ENCODE measurements at places on chromosomes 6 and 20.

DNA sequence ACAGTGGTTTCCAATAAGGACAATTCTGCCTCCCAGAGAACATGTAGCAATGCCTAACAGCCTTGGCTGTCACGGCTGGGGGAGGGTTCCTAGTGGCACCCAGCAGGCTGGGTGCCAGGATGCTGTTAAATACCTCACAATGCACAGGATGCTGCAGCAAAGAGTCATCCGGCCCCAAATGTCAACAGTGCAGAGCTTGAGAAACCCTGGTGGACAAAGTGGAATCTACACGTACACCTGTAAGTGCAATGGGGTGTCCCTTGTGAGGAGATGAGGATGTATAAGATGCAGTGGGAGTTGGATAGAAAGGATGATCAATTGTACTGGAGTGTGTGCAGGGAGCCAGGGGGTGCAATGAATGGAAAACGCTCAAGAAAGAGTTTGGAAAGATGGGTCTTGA is 142.4 kb downstream of the FNDC1 start:
- no peak for DNase-seq

GRCh38 chr6:6844530-6844929 is 256.0 kb downstream of the LY86 start:
- DNase-seq, result no peak

DNA sequence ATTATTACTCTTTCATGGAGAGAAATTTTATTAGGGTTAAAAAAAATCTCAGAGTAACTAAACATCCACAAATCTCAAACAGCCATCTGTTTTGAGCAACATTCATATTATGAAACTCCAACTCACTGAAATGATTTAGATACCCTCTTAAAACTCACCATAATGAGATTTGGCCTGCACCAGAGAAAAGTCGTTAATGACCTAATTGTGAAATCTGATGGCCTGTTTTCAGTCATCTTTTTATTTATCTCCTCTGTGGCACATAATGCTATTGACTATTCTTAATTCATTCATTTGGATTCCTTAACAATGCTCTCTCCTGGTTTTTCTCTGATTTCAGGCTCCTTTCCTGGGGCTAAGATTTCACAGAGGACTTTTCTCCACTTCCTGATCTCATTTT is 192.7 kb downstream of the RNF144B start:
- no peak for DNase-seq

- no peak for DNase-seq
Measured at GRCh38 chr20:438571-439469, 23.5 kb downstream of the TBC1D20 start.

DNA sequence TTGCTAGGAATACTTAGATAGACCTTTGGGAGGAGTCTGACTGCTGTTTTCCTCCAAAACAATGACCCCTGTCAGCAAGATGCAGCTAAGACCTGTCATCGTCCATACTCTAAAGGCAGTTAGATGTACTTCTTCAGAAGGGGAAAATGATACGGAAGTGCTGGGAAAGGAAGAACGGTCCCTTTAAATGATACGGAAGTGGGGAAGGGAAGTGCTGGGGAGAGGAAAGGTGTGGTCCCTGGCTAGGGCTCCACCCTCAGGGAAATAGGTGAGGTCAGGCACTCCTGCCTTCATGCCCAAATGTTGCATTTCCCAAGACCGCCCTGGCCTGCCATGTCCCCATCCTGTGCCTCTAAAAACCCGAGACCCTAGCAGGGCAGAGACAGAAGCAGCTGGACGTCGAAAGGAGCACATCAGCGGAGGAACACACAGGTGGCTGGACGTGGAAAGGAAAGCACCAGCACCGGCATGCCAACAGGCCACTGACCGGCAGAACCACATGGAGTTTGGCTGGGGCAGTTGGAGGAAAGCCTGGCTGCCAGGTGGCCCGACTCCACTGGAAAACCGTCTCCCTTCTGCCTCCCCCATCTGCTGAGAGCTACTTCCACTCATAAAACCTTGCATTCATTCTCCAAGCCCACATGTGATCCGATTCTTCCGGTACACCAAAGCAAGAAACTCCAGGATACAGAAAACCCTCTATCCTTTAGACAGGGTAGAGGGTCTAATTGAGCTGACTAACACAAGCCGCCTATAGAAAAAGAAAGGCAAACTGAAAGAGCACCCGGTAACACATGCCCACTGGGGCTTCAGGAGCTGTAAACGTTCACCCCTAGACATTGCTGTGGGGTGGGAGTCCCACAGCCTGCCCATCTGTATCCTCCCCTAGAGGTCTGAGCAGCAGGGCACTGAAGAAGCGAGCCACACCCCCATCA is 94.6 kb downstream of the FAXC start:
- no peak for DNase-seq

GRCh38 chr6:13433709-13434121 is 53.7 kb downstream of the GFOD1 start:
- DNase-seq, result no peak

- no peak for DNase-seq
Measured at GRCh38 chr6:92147246-92147645, 1272.1 kb downstream of the EPHA7 start.

DNA sequence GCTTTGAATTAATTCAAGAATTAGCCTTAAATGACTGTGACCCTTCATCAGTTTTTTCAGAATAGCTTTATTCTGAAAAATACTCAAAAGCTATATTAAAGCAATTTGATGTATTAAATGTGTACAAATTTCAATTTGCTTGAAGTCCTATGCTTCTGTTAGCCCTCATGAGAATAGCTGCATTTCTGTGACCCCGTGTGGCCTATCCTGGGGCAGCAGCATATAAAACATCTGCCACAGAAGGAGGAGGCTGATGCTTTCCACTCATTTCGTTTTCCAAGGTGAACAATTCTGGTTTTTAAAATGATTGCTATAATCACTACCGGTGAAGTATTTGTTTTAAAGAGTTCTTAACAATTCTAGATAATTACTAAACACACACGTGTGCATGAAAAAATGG is 360.3 kb downstream of the BTBD9 start:
- DNase-seq, result no peak

GRCh38 chr6:120348926-120349325 is 985.4 kb downstream of the TBC1D32 start:
- DNase-seq, result no peak

DNA sequence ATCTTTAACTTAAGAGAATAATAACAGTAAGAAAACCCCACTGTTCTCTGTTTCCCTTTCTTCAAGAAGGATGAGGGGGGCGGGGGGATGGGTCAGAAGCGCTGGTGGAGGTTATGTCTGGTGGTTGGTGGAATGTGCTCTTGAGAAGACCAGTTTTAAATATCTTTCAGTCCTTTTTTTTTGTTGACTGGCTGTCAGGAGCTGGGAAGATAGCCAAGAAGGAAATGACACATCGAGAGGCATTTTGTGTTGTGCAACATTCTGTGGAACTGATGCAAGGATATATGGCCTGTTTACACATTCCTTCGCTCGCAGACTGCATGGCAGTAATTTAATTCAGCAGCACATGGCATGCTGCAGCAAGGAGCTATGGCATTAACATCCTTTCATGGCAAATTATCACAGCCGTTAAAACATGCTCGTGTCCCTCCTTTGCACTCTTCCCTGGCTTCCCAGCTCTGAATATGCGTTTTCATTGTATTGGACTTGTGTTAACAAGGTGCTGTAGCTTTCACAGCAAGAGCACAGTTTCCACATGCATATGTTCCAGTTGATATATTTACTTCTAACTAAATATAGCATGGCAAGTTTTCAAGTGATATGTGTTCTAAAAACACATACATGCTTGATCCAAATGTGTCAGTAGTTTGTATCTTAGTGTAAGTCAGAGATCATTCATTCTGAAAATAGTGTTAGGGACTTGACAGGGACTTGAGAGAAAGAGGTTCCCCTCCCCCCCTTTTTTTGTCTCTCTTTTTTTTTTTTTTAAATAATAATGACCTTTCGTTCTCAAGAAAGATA is 68.2 kb upstream of the SUPT3H start:
- DNase-seq, result peak; percentile 78
